Jurkat, Clone E6-1 (cell line): ENCODE measurements at places on chromosomes 7 and 10.

DNA sequence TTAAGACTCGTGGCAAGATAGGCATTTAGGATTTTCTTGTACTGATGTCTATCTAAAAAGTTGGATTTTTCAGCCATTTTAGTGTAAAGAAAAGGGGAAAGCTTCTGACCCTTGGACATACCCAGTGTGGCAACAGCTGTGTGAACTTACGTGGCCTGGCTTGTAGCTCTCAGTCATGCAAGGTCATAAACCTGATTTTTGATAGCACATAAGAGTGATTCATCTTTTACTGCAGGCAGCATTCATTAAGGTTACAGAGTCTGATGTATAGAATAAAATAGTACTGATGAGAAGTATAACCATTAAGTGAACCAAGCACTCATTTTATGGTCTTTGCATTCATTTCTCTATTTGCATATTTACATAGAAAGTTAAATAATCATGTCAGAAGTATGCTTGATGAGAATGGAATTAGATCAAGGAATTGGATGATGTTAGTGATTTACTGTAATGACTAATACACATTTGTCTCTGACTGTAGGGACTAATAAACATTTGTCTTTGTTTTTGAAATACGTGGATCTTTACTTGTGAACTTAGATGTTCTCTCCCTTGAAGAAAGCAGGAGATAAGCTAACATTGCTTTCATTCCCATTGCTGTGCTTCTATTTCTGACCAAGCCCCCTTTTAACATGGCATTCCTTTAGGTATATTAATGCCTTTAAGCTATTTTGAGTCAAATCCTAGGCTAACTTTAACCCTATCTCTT lies 88.2 kb downstream of the GSDME start:
- DNase-seq = no peak

DNA sequence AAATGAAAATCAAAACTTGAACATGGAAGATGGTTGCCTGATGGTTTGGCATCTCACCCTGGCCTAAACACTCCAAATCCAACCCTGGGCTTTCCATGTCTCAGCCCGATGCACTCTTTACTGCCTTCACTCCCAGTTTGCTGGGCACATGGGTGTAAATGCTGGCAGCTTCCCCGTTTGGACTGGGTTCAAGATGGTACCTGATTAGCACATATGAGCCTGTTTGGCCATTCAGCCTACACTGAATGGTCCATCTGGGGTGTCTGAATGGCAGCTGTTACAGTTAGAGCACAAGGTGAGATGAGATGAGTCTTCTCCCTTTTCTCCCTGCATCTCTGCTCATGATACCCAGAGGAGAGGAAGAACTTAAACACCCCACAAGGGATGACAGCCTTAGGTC lies 37.1 kb downstream of the ATXN7L1 start:
- DNase-seq = no peak

DNA sequence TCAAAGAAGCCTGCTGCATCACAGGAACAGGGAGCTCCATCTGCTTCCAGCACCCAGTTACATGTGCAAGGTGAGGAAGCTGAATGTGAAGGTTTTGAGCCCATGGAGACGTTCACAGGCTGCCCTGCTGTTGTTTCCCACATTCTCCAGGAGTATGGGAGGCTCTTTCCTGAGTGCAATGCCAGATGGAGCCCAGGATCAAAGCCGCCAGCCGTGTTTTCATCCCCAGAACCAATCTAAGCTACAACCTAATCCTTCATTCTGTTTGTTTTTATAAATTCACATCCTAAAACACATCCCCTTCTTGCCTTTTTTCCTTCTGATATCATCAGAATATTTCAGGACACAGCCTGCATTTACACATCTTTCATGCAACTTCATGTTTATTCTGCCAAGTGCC lies 98.9 kb upstream of the PRR15 start:
- DNase-seq = no peak

DNA sequence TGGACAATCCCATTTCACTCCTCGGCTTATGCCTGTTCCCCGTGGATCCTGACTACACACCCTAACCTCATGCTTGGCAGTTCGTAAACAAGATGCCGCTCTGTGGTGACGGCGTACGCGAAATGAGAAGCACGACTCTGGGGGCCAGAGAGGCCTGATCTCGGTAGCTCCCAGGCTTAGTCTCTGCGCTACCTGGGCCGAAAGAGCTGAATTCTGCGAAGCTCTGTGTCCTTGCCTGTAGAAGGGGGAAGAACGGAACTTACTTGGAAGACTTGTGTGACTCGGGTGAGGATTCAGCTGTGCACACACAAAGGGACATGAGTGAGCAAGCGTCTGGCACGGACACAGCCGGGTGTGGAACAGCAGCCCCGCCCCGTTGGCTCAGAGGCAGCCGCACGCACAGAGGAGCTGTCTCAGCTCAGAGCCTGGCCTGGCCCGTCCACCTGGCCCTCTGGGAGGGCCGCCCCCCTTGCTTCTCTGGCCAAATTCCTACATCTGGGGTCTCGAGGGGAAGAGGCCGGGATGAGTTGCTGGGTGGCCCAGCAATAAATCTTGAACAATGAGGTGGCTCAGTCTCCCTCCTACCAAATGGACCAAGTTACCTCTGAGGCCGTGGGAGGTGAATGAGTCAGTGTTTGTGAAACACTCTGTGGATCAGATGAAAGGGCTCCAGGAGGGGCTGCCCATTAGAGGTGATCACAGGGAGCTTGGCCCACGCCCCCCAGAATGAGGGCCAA lies 83.8 kb downstream of the PDGFA start:
- no peak for DNase-seq

- DNase-seq = no peak
Observed at GRCh38 chr7:39733881-39734632, 110.7 kb downstream of the RALA start.

- DNase-seq = no peak
Observed at GRCh38 chr10:132634241-132634946, 96.8 kb downstream of the INPP5A start.

- DNase-seq = no peak
Observed at GRCh38 chr7:98091061-98091460, 15.6 kb upstream of the LMTK2 start.

GRCh38 chr7:92076509-92076908 lies 57.8 kb downstream of the CYP51A1 start:
- no peak for DNase-seq

GRCh38 chr10:129793996-129794395 lies 170.1 kb downstream of the EBF3 start:
- DNase-seq = no peak

DNA sequence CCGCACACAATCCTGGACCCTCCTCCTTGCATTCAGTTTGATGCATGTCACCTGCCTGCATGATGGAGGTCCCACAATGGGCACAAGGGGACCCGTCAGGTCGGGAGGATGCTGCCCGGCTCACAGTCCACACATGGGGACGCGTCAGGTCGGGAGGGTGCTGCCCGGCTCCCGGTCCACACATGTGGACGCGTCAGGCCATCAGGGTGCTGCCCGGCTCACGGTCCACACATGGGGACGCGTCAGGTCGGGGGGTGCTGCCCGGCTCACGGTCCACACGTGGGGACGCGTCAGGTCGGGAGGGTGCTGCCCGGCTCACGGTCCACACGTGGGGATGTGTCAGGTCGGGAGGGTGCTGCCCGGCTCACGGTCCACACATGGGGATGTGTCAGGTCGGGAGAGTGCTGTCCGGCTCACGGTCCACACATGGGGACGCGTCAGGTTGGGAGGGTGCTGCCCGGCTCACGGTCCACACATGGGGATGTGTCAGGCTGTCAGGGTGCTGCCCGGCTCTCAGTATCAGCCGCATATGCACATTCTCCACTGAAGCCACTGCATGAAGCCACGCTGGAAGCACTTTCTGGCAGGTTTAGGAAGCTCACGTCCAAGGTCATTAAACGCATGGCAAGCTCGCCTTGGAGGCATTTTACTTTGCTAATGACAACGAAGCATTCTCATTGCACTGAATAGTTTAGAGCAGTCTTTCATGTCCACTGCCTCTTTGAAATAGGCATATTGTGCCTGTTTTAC lies 50.3 kb downstream of the DIP2C start:
- DNase-seq = no peak

DNA sequence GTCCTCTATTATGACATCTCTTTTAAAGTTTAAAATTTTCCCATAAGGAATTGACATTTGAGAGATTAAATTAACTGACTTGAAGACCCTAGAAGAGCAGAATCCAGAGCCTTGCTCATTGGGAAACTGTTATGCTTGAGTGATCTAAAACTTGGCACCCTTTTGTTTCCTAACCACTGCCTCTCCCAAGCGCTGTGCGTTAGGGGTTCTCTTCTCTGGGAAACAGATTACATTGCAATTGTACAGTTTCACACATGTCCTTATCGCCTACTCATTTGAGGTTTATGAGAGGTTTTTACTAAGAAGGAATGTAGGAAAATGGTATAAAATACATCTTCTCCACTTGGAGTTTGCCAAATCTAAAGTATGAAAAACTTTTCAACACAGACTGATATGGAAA lies 126.8 kb upstream of the AMPH start:
- no peak for DNase-seq

DNA sequence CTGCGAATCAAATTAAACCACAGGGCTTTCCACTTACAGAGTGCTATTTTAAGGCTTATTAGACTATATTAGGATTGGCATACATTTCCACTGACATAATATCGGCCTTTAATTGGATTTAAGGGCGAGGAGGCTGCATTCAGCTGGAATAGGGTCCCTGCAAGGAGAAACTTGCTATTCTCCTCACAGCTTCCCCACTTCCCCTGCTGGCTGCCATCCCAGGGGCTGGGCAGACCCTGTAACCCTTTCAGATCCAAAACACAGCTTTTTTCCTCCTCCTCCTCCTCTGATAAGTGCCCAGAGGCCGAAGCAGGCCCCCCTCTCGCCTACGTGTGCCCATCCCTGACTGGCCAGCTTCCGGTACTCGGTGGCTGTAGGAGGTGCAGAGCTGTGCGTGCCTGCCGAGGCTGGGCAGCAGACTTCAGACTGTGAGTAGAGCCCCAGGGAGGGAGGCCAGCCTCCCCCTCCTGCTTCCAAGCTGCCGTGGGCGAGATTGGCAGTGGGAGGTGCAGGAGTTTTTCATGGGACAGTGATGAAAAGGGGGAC lies 224.2 kb downstream of the PLXNA4 start:
- DNase-seq = no peak

- DNase-seq = peak; percentile 28
Observed at GRCh38 chr7:30062587-30062986, 34.4 kb downstream of the PLEKHA8 start.

DNA sequence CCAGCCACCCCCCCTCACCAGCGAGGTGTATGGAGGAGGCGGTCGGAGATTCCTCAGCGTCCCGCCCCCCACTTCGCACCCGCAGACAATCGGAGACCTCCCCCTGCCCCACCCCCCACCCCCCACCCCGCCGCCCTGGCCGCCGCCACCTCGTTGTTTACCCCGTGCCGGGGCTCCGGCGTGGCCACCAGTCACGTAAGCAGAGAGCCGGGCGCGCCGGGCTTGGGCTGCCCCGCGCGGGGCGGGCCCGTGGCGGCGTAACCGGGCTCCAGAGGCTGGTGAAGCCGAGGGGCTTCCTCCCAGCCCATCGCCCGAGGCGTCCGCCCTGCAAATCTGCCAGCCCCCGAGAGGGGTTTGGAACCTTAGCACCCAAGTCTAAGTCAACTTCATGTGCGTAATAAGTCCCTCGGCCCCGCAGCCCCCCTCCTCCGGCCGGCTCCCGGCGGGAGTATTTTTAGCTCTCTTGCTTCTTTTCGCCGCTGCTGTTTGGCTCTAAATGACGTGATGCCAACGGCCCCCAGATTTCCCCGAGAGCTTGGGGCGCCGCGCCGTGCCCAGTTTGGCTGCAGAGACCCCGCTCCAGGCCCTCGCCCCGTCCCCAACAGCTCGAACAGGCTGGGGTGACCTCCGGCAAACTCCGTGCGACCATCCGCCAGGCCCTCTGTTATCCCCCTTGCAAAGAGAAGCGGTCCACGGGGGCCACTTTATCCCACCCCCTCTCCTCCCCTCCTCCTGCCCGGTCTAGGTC lies 2.7 kb downstream of the MXI1 start:
- DNase-seq = no peak

DNA sequence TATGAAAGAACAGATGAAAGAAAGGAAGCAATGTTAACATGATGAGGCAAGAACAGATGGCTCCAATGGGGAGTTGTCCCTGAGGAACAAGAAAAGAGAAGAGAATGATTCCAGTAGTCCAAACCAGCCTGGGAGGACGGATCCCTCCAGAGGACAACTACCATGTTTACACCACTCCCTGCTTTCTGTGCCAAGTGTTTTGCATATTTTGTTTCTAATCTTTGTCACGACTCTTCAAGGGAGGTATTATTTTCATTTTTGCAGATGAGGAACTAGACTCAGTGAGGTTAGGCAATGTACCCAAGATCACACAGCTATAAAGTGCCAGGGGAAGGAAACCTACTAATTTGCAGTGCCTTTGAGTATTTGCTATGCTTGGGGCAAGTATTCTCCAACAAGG lies 116.2 kb downstream of the PARP12 start:
- no peak for DNase-seq

DNA sequence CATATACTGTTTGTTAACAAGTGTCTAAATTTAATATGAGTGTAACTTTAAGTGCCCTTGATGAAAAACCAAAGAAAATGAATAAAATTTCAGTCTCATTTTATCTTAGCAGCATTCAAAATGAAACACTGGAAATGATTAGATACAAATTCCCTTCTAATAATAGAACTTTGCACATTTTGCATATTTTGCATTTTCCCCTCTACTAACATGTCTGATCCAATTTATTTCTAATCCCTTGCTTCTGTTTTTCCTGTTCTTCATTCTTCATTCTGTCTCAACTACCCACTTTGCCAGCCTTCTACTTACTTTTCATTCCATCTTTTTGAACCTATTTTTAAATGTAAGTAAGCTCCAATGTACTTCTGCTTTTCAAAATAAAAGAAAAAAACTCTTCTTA lies 42.7 kb upstream of the SEMA3D start:
- no peak for DNase-seq

GRCh38 chr10:131803860-131804425 lies 96.9 kb upstream of the PPP2R2D start:
- DNase-seq = no peak

DNA sequence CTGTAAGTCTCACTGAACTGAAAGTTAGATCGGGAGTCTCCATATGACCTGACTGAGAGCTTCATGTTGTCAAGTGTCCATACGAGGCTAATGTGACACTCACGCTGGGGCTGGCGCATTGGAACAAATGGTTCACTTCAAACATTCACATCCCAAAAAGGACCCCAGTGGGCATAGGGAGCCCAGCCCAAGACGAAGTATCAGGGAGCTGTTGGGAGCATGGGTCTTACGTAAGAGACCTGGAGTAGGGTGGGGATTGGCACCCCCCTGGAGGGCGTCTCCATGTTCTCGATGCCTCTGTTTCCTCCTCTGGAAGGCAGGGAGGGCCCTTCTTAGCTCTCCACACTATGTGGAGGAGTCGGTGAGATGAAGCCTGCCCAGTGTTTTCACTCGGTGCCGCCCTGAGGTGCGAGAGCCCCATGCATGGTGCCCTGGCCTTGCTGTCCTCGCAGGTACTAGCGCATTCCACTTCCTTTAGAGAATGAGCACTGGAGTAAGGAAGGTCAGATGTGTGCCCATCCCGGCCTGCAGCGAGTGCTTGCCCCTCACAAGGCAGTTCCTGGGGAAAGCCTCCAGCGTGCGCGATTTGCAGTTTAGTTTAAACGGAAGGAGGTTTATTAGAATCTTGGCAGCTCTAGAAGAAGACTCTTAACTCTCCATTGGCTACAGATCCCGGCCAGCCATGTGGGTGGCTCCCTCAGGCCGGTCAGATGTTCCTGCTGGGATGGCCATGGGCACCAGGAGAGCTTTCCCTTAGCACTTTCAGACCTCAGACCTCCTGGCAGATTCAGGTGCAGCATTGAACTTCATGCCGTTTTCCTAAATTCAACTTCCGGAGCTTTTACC lies 64.4 kb downstream of the PTPRE start:
- DNase-seq = no peak

- DNase-seq = no peak
Observed at GRCh38 chr10:88149906-88150305, 286.5 kb downstream of the PTEN start.

- DNase-seq = no peak
Observed at GRCh38 chr10:87060280-87060928, 34.2 kb downstream of the GLUD1 start.
